ENCODE measurements at places on chromosomes 5 and 9.

DNA sequence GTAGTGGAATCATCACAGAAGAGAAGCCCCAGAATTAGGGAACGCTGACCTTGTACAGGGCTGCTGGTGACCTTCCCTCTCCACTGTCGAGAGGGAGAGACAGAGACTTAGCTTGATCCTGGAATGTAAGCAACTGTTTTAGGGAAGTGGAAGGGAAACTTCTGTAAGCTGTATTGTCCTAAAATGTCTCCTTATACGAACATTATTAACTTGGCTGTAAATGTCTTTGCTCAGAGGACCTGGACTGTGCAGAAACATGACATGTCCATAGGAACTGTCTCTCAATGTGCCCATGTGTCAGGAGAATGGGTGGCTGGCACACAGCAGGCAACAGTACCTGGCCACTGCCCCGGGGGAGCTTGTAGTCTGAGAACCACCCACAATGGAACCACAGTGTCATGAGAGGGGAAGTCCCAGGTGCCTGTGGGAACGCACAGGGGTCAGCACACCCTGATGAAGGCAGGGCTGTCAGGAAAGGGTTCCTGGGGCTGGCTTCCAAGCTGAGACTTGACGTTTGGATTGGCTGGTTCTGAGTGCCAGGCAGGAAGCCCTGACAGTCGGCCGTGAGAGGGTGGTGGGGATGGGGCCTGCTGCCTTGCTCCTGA lies 34.0 kb downstream of the DAP start:
- DNase-seq: no peak

GRCh38 chr9:130254747-130255630 lies 10.6 kb upstream of the HMCN2 start:
- no peak for DNase-seq

DNA sequence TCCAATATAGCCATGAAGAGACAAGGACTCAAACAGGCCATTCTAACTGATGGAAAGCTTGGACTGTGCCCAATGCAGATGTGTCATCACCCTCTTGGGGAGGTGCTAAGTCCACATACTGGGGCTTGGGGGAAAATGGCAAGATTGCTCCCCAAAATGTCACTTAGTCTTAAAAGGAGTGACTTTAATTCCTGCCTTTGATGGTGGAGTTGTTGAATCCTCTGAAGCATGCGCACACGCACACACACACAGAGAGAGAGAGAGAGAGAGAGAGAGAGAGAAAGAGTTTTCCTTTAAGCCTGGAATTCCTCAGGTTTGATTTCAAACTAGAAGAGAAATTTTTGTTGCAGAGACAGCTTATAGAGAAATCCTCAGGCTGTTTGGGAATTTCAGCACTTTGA lies 161.9 kb upstream of the GAS1 start:
- DNase-seq: no peak

DNA sequence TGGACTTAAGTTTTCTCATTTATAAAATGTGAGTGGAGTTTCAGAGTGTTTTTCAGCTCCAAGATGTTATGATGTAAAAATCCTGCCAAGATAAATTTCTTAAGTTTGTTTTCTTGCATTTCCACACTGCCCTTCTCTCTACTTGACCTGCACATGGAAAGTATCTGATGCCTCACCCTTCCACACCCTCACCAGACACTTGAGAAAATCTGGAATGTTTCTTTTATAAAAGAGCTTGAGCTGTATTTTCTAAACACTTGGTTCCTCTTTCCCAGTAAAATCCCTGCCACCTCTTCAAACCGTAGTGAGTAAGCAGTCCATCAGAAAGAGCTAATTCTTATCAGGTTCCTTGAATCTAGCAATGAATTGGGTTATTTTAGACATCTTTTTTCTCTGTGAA lies 42.9 kb downstream of the FOXD1 start:
- no peak for DNase-seq

- DNase-seq: no peak
These were observed 1.9 kb downstream of the CERT1 start for GRCh38 chr5:75509546-75509945.

DNA sequence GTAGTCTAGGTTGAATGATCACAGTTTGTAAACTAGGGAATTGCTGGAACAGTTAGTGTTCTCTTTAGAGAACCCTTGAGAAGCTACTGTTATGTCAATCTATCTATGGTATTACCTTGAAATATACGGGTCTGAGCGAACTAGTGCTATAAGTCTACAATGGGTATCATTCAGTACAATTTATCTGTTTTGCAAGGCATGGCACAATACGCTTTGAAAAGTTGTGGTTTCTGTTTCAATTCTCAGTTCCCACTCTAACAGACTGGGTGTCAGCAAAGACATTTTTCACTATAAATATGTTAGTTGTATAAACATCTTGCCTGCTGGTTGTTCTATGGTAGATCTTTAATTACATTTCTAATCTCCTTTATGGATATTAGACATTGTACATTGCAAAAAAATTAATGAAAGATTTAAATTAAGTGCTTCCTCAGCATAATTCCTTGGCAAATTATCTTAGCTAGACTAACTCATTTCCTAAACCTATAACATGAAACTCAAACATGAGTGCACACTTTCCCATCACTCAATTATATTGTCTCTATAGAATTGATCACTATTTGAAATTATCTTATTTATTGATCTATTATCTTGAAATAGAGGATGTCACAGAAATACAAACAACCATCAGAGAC lies 24.9 kb upstream of the SLCO6A1 start:
- no peak for DNase-seq

DNA sequence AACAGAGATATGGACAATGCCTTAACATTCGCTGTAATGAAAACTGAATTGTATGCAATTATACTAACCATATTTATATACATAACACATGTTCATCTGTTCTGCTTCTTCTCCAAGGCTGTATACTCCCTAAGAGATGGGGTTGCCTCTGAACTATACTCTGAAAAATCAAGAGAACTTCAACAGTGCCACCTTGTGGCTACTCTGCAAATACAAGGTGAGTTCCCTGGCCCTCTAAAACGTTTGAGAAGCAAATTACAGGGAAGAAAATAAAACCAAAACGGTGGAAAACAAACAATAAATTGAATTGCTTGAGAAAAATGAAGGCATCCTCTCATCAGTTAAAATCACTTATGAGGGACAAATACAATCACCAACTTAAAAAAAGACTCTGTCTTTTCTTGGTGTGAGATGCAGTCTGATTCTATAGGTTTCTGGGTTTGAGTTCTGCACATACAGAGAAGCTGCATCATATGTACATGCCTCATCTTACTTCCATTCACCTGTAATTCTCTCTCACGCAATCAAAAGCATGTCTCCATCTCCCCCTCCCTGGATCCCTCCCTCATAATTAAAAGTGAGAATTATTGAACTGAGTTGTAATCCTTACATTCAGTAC lies 98.6 kb downstream of the FBXW11 start:
- DNase-seq: peak; percentile 66

DNA sequence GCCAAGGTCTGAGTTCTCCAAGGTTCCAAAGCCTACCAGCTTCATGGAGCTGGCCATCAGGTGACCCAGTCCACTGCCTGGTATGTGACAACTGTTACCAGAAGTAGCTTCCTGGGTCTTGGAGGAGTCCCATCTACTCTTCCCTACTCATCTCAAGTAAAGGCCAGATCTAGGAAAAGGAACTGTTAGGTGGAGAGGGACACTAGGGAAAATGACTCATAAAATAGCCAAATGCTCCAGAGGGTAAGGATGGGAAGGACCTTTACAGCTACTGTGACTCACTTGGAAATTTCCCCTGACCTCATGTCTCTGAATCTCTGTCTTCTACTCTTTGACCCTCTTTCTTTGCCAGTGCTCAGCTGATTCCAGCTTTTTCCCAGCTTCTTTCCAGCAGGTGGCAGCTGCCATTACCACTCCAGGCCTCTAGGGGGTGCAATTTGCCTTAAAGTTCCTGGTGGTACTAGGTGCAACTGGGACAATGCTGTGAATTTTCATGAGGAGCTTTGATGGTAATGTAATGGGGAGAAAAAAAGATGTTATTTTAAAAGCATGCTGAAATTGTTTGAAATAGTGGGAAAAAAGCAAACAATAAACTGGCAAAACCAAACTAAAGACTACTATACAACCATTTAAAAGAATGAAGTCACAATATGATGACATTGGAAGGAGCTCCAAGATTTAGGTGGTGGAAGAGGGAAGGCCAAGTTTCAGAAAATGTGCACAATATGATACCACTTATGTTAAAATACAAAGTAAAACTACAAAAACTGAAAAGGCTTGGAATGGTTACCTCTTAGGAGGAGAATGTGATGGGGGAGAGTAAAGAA lies 27.1 kb upstream of the MYORG start:
- peak; percentile 76 for DNase-seq

GRCh38 chr9:7976167-7976755 lies 176.7 kb upstream of the DMAC1 start:
- DNase-seq: no peak

DNA sequence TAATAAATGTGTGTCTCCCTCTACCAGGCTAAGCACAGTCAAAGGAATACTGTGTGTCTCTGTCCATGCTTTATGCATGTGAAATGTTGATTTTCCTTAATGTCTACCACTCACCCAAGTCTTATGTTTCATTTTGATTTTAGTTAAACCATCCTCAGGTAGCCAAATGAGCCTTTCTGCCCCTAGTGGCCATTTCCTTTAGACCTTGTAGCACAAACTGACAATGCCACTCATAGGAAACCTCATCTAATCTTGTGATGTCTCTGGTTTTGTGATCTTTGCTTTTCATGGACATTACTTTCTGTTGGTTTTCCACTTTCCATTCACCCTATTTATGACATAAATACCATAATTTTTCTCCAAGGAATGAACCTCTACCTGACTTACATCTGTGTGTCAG lies 820.8 kb downstream of the MAT2B start:
- DNase-seq: peak; percentile 7

DNA sequence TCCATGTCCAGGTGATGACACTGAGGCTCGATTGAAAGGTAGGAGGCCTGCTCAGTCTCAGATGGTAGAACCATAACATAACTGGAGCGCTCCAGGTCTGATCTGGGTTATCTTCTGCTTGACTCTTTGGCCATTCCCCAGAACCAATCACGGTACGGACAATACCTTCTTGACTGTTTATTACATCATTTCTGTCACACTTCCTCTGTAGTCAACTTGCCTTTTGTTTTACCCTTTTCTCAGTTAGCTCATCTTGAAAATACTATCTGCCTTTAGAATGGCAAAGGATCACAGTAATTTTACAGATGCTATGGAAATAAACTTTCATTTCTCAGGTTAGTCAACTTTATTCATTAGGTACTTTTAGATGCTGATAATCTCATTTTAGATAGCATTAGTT lies 22.4 kb downstream of the GLRA1 start:
- no peak for DNase-seq

- no peak for DNase-seq
These were observed 45.2 kb upstream of the NEURL1B start for GRCh38 chr5:172595596-172596455.

GRCh38 chr5:139417214-139417613 lies 13.3 kb upstream of the SPATA24 start:
- DNase-seq: no peak

- no peak for DNase-seq
These were observed 175.0 kb downstream of the GNAQ start for GRCh38 chr9:77856615-77857014.

- no peak for DNase-seq
These were observed 1.9 kb downstream of the PLPP6 start for GRCh38 chr9:4663956-4664355.

DNA sequence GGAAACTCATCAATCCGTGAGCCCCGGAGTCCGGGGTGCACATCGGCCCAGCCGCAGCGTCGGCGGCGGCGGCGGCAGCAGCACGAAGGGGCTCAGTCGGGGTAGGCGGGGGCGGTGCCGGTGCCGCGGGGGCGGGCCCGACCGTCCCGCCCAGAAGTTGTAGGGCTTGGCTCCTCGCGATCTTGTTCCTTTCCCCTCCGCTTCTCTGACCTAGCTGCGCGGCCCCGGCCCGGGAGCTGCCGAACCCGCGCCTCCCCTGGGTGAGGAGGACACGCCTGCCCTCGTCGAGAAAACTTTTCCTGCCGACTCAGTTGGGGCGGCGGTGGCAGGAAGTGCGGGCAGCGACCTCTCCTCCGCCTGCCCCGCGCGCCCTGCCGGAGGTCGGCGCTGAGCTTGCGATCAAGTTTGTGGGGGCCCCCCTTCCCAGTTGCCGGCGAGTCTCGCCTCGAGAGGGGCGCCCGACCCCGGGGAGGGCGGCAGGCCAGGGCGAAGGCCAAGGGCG lies at the start of gene MAN2A1:
Gene MAN2A1 (plus strand): TSS at position 188 of the 502 bp plus-strand sequence. CDS start 491 bp downstream, outside the sequence.
- peak; percentile 93 for DNase-seq

GRCh38 chr9:77486968-77487367 lies 161.2 kb downstream of the GNA14 start:
- no peak for DNase-seq

DNA sequence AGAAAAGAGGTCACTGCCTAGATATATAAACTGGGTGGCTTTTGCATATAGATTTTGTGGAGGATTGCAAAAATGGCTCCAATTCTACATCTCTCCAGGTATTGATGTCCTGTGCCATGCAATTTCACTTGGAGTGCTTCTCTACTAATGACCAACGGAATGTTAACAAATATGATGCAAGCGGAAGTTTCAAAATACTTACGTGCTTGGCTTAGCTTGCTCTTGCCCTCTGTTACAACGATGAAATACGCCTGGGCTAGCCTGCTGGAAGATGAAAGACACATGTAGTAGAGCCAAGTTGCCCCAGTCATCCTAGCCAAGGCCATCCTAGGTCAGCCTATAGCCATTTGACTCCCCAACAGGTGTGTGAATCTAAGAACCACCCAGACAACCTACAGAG lies 3.6 kb upstream of the POC5 start:
- no peak for DNase-seq

DNA sequence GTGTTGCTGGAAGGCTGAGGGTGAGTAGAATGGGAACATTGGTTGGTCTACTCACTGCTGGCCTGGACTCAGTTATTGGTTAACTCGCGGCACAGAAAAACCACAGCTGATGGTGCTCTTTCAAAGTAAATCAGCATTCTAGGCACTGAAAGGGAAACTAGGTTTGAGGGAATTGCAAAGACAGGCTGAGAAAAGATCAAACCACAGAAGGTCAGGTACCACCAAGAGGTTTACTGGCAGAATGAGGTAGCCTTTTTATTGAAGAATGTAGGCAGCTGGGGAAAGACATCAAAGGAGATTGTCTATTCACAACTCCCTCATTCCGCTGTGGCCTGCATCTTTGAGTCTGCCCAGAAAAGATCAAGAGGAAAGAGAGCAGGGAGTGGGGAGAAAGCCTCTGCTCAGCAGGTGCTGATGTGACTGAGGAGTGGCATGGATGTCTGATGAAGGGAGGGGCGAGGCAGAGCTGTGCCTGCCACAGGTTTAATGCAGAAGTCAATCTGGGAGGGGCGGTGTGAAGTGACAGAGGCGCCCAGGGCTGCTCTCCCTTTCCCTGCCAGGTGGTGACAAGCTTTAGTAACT lies 255.5 kb downstream of the MAN2A1 start:
- no peak for DNase-seq

DNA sequence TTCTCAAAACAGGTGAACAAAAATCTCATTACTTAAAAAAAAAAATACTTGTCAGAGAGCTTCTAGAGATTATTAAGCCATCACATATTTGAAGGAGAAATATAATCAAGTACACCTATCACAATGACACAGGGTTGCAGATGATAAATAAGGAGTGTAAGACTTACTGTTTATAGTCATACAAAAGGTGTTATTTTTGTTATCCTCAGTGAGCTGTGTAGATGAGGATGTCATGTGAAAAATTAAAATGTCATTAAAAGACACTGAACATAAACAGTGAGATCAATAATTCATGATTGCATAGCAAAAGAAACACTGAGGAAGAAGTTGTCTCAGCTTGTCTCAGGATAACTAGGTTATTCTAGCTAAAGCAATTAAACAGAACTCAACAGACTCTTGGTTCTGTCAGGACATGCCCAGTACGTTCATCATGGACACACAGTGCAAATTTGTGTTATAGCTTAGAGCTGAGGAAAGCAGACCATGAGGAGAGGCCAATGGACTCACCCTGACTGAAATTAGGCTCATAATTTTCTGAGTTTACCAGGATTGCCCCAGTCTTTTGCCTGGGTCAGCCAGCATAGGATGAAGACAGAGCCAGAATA lies 1162.6 kb upstream of the C9orf72 start:
- DNase-seq: no peak
